Stimulated activated CD4-positive, alpha-beta T cell treated with anti-CD3 and anti-CD28 coated beads, TNF-alpha, amount 100 ng/mL, for 48 hours (primary cell): ENCODE measurements at places on chromosomes 16 and 17.

- no peak for DNase-seq
Observed at GRCh38 chr17:77620282-77620681, 338.2 kb upstream of the TNRC6C start.

DNA sequence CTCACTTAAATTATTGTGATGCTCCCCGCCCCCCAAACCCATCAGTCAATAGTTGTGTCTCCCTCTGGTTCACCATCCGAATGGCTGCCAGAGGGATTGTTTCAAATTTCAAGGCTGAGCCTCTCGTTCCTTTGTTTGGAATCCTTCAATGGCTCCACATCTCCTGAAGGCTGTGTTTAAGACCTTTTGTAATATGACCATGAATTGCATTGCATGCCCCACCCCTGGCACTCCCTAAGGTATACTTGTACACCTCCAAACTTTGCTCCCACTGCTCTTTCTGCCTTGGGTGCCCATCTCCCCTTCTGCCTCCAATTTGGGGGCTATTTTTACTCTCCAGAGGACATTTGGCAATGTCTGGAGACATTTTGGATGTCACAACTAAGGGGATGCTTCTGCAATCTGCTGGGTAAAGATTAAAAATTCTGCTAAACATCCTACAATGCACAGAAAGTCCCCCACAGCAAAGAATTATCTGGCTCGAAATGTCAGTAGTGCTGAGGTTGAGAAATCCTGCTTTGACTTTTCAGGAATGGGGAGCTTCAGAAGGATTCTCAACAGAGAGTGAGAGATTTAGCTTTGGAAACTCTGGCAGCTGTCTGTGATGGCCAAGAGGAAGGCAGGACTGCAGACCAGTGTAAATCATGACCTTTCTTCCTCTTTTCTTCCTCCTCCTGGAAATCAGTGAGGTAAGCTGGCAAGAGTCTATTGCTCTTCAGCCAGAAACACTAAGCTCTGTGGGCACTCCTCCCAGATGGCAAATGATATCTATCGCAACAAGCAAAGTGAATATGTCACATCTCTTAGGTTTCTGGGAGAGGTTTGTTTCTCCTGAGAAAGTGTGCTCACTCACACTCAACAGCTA is 8.7 kb upstream of the IL4R start:
- DNase-seq, result no peak

- no peak for DNase-seq
Observed at GRCh38 chr16:12132850-12133440, 156.4 kb downstream of the SNX29 start.

DNA sequence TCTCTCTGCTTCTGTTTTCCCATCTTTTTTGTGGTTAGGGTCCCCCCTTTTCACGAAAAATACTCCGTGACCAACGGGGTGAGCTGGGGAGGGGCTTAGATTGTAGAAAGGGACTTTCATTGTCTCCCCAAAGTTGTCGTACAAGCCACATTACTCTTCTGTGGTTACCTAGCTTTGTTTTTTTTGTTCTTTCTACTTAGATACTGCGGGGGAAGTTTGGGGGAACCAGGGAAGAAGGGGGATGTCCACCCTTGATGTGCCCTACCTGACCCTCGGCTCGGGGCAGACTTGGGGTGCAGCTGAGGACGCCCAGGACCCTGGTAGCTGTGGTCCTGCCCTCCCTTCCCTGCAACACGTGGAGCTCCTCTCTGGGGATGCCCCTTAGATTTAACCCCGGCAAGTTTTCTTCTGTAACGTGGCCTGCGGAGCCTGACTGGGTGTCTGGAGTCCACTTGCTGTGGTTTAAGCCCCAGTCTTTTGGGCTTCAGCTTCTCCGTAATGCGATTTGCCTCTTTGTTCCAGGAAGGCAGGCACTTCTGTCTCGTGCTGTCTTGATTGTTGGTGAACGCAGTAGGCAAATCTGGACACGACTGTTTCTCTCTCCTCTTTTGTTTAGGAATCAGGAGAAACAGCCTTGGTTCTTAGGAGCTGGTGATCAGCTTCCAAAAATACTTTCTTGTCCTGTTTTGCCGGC is 892 bp downstream of the ABCC1 start:
- no peak for DNase-seq

- no peak for DNase-seq
Observed at GRCh38 chr17:29257756-29258155, 11.1 kb downstream of the CRYBA1 start.

- DNase-seq, result no peak
Observed at GRCh38 chr17:39096508-39097149, 54.8 kb downstream of the PLXDC1 start.

- no peak for DNase-seq
Observed at GRCh38 chr16:85663891-85664321, 24.8 kb downstream of the GINS2 start.

GRCh38 chr17:83159204-83160049 is 80.0 kb downstream of the METRNL start:
- DNase-seq, result no peak
